ENCODE measurements at places on chromosomes 2 and 18.

DNA sequence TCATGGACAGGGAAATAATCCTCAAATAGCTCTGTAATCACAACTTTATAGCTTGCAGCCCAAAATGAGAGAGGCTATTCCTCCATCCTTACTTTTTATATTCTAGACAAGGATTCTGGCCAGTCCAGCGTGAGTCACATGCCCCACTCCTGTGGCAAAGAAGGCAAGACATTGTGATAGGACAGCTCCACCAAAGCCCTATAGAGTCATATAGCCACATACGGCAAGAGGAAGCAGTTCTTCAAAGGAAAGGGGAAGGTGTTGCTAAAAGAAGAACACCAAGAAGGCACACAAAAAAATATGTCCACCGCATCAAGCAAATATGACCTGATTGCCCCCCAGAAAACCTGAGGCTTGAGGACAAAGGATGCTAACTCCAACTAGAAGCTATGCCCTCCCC lies 3.4 kb upstream of the GFPT1 start:
- DNase-seq: no peak

GRCh38 chr2:175309799-175310198 lies 128.3 kb upstream of the ATP5MC3 start:
- no peak for DNase-seq

GRCh38 chr18:11909591-11910026 lies 1.5 kb upstream of the MPPE1 start:
- DNase-seq: no peak

DNA sequence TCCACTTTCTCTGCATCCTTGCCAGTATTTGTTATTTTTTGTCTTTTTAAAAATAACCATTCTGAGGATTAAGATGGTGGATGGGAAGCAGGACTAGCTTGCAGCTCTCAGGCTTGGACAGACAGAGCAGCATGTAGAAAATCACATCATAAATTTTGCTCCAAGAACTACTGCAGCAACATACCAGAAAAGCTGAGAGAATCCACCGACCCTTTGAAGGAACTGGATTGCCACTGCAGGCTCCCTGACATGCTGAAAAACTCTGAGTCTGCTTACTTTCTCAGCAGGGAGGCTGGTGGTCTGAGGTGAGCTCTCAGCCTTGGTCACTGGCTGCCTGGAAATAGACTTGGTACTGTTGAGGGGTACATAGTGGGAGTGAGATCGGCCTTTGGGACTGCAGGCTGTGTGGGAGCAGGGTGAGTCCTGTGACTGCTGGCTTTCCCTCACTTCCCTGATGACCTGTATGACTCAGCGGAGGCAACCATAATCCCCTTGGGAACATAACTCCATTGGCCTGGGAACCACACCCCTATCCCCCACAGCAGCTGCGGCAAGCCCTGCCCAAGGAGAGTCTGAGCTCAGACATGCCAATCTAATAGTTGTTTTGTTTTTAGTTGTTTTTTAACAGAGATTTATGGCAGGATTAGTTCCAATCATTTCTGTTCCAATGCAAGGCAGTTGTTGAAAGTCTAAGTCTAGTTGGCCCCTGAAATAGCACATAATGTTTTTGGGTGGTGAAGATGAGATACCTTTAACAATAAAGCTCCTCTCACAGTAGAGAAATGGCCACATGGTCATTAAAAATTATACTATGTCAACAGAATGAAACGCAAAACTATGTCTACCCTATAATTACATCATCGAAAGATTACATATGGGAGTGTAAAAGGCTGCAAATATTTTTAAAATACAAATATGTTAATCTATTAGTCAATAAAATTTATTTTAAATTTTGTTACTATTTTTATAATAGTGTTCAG lies 414.2 kb upstream of the CHAC2 start:
- no peak for DNase-seq

DNA sequence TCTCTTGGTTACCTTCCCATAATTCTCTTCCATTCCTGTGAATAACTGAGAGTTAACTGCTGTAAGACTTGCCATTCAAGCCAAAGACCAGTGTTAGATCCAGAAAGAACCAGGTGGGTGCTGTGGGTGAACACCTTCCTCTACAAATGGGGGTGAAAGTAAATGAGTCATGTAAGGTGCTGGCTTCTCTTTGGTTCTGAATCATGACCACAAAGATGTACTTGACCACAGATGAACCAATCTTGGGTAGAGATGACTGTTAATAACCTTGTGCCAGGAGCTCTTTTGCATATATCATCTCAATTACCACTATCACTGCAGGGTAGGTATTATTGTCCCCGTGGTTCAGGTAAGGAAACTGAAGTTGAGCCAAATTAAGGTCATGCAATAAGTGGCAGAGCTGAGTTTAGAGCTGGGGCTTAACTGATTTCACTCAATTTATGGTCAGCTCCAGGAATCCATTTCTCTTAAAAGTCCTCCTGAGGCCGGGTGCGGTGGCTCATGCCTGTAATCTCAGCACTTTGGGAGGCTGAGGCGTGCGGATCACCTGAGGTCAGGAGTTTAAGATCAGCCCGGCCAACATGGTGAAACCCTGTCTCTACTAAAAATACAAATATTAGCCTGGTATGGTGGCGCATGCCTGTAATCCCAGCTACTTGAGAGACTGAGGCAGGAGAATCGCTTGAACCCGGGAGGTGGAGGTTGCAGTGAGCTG lies 244.9 kb upstream of the CXCR4 start:
- DNase-seq: no peak

- no peak for DNase-seq
These were observed 458.7 kb upstream of the HS6ST1 start for GRCh38 chr2:128777196-128778035.

- DNase-seq: no peak
These were observed 31.5 kb downstream of the CXCR4 start for GRCh38 chr2:136086253-136087016.

DNA sequence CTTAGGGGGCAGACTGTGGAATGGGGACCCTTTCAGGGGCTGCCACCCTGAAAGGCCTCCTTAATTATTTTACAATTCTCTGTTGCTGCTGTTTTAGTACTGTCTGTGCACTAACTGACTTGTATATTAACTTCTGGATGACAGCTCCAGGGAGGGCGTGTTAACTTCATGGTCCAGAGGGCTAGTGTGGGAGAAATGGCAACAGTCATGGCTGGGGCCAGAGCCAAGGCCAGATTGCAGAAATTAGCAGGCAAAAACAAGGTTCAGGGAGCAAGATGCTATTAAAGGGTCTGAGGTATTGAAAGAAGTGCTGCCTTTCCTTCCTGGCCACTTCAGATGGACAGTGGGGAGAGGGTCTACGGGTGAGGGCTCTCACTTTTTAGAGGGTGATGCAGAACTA lies 9.1 kb downstream of the WIPF1 start:
- DNase-seq: no peak

- no peak for DNase-seq
These were observed 7.0 kb upstream of the AOX1 start for GRCh38 chr2:200578778-200579177.

GRCh38 chr2:69734035-69734611 lies 7.8 kb upstream of the ANXA4 start:
- DNase-seq: no peak

DNA sequence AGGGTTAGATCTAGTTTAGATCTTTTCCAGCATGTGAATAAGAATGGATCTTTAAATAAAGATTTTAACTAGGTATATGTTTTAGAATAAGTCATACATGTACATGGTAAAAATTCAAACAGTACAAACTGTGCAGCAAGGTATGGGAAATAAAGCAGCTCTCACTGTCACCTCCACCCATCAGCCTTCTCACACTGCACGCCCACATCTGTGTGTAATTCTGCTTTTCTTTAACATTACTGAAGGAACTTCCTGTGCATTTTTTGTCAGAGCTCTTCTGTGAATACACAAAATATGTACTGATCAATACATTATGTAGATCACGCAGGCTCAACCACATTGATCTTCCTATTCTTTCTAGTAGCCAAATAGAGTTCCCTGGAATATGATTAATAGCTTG lies 3.4 kb downstream of the CASP8 start:
- DNase-seq: no peak

- DNase-seq: no peak
These were observed 71.5 kb downstream of the SFXN5 start for GRCh38 chr2:72999729-73000725.

DNA sequence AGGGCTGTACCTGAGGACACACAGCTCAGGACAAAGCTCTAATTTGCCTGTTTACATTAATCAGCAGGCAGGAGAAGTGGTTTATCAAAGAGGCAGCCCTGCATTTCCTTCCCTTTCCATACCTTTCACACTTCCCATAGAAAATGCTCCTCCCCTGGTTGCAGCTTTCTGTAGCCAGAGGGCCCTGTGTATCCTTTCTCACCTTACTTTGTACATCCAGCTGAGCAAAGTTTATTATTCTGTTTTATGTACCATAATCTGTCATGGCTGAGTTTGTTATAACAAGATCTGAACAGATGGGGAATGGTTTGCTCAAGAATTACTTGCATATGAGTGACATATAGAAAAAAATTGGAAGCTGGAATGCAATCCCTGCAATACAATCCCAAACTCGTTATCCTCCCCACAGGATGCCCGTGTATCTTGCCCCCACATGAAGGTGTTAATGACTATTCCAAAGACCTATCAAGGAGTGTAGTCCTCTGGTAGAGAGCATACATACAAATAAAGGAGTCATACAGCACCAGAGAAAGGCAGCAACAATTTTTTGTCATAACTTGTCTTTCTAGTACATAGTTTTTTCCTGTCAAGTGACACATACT lies 1025.8 kb upstream of the KLHL29 start:
- DNase-seq: no peak

- no peak for DNase-seq
These were observed 7.2 kb downstream of the HDLBP start for GRCh38 chr2:241308267-241308666.

GRCh38 chr2:162967811-162968210 lies 129.2 kb upstream of the KCNH7 start:
- no peak for DNase-seq

DNA sequence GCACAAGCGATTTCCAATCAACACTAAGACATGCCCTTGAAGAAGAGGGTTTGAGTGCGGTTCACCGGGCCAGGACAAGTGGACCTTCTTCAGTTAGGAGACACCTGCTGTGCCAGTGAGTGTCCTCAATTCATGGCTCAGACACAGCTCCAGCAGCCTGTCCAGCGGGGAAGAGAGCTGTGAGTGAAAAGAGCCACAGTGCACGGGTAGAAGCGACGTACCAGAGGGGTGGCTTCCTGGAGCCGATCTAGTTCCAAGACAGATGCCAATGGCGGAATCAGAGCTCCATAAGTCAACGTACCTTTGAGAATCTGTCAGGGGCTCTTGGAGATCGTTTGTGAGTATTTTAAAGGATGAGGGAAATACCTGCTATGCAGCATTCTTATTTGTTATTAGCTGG lies 119.9 kb upstream of the SALL3 start:
- no peak for DNase-seq

DNA sequence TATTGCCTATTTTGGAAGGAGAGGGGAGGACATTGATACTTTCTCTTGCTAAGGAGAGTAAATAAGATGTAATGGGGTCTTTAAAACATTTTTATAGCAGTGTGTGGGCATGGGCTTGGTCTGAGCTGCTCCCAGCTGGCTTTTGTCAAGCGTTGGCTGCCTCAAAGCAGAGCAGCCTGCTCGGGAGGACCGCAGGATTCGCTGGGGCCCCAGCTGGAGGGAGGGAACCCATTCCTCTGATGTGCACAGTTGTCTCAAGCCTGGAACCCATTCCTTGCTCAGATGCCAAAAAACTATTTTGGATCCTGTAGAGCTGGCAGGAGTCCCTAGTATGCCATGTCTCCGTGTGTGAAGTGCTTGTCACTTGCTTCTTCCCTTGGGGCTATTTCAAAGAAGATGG lies 59.4 kb upstream of the RMDN2 start:
- DNase-seq: no peak

DNA sequence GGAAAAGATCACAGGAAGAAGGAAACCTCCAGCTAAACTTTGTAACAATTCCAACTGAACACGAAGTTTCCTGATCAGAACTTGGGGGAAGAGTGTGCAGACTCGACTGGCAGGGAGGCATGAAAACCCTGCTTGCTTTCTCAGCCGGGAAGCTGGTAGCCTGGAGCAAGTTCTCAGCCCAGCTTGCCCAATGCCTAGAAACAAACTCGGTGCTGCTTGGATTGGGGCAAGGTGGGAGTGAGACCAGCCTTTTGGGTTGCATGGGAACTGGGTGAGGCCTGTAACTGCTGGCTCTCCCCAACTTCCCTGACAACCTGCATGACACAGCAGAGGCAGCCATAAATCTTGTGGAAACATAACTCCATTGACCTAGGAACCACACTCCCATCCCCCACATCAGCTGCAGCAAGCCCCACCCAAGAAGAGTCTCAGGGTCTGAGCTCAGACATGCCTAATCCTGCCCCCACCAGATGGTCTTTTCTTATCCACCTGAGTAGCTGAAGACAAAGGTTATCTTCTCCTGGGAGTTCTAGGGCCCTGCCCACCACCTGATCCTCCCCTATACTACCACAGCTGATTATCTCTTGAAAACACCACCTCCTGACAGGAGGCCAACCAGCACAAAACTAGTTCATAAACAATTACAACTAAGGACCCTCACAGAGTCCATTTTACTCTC lies 1859.7 kb upstream of the CELF4 start:
- no peak for DNase-seq

GRCh38 chr2:201977651-201978050 lies 56.0 kb upstream of the FZD7 start:
- DNase-seq: no peak

- DNase-seq: no peak
These were observed 11.4 kb downstream of the SIX3 start for GRCh38 chr2:44952806-44953498.

- DNase-seq: no peak
These were observed 57.1 kb upstream of the ITGB6 start for GRCh38 chr2:160257041-160257742.

GRCh38 chr2:206611191-206611590 lies 31.1 kb upstream of the FAM237A start:
- no peak for DNase-seq

DNA sequence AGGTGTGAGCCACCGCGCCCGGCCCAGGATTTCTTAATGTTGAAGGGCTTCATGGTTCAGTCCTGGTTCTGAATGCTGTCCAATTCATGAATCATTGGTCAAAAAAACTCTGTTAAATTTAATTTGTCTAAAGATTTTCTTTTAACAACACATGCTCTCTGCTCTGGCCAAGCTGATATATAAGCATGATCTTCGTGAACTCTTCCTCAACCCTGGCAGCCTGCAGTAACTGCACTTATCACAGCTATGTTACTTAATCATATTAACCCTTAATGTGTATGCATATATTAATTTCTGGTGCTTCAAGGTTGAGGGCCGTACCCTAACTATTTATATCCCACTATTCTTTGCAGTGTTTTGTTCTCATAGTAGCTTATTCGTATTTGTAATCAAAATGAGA lies 29.4 kb upstream of the FRZB start:
- DNase-seq: no peak

- no peak for DNase-seq
These were observed 53.8 kb downstream of the MAP4K4 start for GRCh38 chr2:101751276-101751815.

GRCh38 chr2:15912203-15912602 lies 28.1 kb upstream of the MYCN start:
- DNase-seq: no peak

GRCh38 chr18:39453356-39453755 lies 1887.8 kb upstream of the CELF4 start:
- no peak for DNase-seq

GRCh38 chr18:78825168-78825567 lies 154.4 kb upstream of the SALL3 start:
- DNase-seq: no peak

Measured in T-helper 9 cell (primary cell).